Fibroblast of villous mesenchyme (primary cell): ENCODE measurements at places on chromosomes 11 and 22. TPM values are rescaled to one million over a fixed set of nuclear protein-coding genes. Genes with fewer than 3 reads are reported as not detected.

Gene CALCA
- not detected in 2 replicates for total RNA-seq

Gene OR6A2
- total RNA-seq, result 0.32 and 0.43 TPM in 2 replicates

Gene UBQLNL
- under 0.01 TPM in 2 replicates for total RNA-seq

- DNase-seq, result no peak
Measured at GRCh38 chr22:30348809-30349208, 7.9 kb downstream of the SF3A1 start.

- no peak for DNase-seq
Measured at GRCh38 chr22:17981497-17981896, 42.9 kb downstream of the MICAL3 start.

DNA sequence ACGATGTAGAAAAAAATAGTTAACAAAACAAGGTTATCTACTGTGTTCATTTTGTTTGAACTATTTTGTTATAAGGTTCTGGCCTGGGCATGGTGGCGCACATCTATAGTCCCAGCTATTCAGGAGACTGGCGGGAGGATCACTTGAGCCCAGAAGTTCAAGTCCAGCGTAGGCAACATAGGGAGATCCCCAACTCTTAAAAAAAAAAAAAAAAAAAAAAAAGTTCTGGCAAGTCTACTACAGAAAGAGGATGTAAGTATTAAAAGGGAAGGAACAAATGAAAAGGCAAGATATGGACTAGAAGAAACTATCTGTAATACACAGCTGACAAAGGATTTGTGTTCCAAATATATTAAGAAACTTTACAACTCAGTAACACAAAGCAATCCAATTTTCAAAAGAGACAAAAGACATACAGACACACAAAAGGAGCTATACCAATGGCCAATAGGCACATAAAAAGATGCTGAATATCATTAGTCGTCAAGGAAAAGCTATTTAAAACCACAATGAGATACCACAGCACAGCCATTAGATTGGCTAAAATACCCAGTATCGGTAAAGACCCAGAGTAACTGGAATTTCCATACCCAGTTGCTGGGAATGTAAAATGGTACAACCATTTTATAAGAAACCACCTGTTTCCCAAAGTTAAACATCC, 27.4 kb downstream of the RRAS2 start:
- DNase-seq, result no peak

GRCh38 chr22:43376765-43377547, 33.8 kb upstream of the SCUBE1 start:
- no peak for DNase-seq

- peak; percentile 33 for DNase-seq
Measured at GRCh38 chr11:60918939-60919265, 4.9 kb downstream of the TMEM109 start.
